ENCODE measurements at places on chromosomes 11 and 22.

- no peak for DNase-seq
Measured at GRCh38 chr11:11346303-11346702, 6.7 kb downstream of the CSNK2A3 start.

- no peak for DNase-seq
Measured at GRCh38 chr22:48342016-48342415, 1485.7 kb downstream of the BRD1 start.

DNA sequence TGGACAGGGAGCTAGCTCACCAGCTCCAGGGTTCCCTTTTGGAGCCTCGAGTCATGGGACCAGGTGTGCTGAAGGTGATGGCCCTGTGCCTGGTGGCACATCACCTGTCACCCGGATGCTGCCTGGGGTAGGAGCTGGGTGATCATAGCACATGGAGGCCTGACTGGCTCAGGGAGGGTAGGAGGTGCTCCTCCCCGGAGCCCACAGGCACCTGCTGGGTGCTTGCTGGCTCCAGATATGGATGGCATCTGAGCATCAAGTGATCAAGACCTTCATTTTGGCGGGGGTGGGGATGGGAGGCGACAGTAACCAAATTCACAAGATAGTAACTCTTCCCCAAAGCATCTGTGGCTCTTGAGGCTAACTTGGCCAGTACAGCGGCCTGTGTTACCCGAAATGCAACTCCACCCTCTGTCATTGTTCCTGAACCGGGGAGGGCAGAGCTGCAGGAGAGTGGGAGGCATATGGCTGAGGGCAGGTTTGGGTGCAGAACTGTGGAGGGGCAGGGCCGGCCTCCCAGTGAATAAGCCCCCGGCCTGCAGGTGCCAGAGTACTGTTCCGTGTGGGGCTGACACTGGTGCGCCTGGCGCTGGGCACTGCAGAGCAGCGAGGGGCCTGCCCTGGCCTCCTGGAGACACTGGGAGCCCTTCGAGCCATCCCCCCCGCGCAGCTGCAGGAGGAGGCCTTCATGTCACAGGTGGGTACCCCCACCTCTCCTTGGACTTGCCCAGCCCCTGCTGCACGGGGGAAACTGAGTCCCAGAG lies 4.7 kb downstream of the TBC1D10C start:
- no peak for DNase-seq

DNA sequence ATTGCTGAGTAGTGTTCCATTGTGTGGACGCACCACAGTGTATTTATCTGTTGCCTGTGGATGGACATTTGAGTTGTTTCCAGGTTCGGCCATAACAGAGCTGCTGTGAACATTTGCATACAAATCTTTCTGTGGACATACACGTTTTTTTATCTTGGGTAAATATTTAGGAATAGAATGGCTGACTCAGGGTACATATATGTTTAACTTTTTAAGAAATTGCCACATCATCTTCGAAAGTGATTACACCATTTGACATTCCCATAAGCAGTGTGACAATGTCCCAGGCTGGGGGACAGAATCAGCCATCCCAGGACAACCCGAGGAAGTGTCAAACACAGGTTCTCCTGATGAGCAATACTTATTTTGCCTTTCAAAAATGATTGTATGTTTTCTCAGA lies 87.9 kb downstream of the OSBP2 start:
- DNase-seq, result no peak

DNA sequence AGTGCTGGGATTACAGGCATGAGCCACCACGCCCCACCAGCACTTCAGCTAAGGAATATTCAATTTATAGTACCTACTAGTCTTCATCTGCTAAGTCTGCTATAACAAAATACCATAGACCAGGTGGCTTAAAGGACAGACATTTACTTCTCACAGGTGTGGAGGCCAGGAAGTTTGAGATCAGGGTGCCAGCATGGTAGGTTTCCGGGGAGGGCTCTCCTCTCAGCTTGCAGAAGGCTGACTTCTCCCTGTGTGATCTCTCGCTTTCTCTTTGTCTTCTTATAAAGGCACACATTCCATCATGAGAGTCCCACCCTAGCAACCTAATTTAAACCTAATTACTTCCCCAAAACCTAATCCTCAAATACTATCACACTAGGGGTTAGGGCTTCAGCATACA lies 433.0 kb downstream of the INSC start:
- no peak for DNase-seq

DNA sequence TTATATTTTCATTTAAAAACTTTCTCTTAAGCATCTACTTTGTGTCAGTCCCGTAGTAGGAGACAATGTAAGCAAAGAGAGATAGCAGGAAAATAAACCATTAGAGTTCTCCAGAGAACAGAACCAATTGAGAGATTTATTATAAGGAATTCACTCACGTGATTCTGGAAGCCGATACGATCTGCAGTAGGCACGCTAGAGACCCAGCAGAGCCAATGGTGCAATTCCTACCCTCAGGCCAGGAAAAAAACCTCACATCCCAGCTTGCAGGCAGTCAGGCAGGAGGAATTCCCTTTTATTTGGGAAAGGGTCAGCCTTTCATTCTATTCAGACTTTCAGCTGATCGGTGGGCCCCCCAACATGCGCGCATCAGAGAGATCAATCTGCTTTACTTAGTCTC lies 7.3 kb upstream of the PLEKHA7 start:
- DNase-seq, result peak; percentile 39

DNA sequence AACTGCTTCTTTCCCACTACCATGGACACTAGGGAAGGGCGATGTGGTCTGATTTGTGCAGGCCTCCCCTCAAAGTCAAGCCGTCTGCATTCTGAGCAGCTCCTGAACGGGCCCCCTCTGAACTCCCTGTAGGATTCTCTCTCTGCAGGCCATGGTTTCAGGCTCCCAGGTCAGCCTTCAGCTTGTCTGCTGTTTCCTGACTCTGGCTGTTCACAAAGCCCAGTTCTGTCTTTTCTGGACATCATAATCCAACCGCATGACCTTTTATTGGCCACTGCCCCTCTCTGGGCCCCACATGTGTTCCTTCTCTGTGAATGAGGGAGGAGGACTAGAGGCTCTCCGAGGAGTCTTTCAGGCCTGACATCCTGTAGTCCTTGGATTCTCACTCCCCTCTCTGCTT lies 161.0 kb downstream of the FEZ1 start:
- DNase-seq, result no peak

DNA sequence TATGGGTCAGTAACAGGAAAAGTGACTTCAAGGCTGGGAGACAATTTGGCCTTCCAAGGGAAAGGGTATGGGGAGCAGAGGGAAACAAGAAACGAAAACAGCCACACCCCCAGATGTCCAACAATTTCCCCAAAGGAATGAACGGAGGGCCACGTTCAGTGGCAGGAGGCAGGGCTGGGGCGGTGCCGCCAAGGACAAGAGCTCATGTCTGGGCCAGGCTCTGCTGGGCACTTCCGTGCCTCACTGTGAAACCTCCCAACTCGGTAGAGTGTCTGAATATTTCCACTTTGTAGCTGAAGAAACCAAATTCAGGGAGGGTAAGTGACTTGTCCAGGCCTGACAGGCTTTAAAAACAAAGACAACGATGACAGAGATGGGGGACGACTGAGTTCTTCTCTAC lies 11.9 kb downstream of the IFT27 start:
- no peak for DNase-seq

DNA sequence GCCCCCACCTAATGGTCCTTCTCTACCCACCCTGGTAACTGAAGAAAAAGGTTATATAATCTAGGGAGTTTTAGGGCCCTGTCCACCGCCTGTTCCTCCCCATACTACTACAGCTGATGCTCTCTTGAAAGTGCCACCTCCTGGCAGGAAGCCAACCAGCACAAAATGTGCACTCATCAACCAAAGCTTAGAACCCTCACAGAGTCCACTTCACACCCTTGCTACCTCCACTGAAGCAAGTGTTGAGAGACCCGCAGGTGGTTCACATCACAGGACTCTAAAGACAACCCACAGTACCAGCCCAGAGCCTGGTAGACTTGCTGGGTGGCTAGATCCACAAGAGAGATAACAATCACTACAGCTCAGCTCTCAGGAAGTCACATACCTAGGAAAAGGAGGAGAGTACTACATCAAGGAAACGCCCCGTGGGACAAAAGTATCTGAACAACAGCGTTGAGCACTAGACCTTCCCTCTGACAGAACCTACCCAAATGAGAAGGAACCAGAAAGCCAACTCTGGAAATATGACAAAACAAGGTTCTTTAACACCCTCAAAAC lies 17.5 kb upstream of the OR10W1 start:
- no peak for DNase-seq

DNA sequence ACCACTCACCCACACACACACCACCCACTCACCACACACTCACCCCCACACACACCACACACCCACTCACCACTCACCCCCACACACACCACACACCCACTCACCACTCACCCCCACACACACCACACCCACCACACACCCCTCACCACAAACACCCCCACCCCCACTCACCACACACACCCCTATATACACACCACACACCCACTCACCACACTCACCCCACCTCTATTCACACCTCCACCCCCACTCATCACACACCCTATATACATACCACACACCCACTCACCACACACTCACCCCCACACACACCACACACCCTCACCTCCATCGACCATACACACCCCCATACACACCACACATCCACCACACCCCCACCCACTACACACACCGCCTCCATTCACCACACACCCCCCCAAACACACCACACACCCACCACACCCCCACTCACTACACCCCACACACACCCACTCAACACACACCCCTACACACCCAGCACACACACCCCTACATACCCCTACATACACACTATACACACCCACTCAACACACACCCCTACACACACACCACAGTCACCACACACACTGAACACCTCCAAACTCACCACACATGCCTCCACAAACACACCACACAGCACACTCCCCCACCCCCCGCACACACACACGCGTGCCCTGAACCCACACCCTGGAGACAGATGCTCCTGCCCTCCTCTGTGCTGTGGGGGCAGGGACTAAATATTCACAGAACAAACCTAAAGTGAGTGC lies 19.0 kb upstream of the TTLL12 start:
- no peak for DNase-seq

DNA sequence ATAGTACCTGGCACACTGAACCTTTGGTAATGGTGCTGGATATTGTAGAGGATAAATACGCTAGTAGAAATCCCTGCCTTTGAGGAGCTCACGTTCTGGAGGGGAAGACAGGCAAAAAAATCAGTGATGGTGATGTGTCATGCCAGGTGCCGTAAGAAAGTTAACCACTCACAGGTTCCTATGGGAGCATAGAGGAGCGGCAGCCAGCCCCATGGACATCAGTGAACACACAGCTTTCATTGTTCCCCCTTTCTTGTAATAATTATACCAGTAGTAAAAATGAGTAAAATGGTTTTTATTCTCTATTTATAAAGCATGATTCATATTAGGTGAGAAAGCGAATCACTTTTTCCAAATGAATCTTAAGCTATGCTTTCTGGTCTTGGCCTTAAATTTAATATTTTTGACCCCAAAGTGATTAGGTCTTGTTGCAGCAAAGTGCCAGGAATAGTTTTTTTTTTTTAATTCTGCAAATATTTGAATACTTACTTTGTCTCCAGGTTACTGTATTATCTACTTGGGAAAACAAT lies 57.9 kb downstream of the UVRAG start:
- no peak for DNase-seq

- no peak for DNase-seq
Measured at GRCh38 chr11:84061726-84062125, 775.6 kb upstream of the CCDC90B start.

GRCh38 chr11:111819161-111819828 lies 52.1 kb downstream of the ALG9 start:
- peak; percentile 42 for DNase-seq

- DNase-seq, result no peak
Measured at GRCh38 chr11:47340980-47341775, 11.3 kb downstream of the MYBPC3 start.

DNA sequence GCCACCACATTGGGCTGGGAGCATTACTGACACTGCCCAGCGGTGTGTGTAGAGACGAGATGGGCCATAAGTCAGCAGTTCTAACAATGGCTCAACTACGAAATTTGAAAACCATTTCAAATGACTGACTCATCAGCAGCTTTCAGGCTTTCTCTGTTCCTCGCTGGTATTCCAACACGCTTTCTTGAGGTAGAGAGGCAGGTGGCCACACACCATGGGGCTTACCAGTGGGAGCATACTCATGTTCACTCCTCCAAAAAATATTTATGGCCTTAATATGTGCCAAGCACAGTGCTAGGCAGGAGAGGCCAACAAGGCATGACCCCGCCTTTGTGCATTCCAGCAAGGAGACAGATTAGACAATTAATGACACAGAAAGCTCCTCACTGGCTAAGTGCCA lies 20.3 kb downstream of the ARFGAP2 start:
- DNase-seq, result no peak

DNA sequence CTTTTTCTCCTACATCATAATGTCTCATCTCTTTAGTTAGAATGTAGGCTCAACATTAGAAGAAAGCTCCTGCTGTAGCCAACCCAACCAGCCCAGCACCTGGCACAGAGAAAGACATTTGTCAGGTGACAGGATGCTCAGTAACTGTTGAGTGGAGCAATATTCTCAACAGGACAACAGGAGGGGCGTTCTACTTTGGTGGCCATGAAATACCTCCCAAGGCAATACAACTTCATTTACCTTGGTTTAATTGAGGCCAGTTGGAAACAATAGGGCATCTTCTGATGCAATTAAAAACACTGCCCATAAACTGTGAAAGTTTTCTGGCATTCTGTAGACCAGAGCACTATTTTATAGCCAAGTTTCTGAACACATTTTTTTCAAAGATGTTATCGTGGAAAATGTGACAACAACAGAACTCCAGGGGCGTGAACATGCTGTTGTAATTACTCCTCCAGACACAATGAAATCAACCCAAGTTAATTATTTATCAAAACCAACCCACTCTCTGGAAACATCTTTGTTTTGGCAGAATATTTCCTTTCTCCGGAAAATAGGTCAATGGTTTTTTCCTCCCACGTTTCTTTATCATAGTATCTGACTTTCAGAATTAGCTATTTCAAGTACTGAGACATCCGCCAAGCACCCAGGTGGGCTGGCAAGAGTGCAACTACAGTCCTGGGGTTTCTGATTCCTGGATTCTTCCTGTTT lies 538.1 kb downstream of the SOX6 start:
- DNase-seq, result no peak

DNA sequence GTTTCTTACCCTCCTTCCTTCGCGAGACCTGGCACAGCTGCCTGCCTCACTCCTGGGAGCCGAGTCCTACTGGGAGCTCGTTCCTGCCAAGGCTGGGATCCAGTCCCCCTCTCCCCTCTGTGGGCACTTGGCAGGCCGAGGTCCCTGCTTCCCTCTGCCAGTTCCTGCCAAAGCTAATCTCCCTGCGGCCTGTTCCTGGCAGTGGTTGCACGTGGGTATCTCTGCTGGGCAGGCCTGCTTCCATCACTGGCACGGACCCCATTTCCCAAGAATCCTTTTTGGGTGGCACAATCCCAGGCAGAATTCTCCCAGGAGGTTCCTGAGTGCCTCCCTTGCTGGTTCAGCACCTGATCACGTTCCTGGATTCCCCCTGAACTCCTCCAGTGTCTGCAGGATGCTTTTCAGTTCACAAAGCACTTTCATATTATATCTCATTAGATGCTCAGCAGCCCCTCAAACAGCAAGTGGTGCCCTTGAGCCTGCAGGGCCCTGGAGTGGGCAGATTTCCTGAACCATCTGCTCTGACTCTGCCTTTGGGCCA lies 96.5 kb downstream of the RRM1 start:
- no peak for DNase-seq

GRCh38 chr11:33461369-33462125 lies 204.4 kb downstream of the HIPK3 start:
- no peak for DNase-seq
